ENCODE measurements at places on chromosomes 11 and 22.

DNA sequence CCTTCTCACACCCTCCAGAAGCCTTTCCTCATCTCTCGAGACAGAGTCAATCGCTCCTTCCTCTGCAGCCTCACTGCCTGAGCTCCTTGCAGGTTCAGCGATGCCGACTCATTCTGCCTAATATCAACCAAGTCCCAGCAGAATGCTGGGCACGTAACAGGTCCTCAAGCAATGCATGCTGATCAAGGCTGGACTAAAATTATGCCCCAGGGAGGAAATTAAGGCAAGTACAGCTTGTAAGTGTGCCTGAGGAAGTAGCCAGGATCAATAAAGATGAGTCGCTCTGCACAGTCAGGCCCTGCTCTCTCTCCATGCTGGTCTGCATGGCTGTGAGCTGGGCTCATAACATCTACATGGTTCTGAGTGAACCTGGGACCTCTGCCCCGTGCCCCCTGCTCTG, 25.6 kb upstream of the NRIP3 start:
- DNase-seq, result no peak

GRCh38 chr11:122601141-122602125, 54.1 kb upstream of the UBASH3B start:
- DNase-seq, result no peak

DNA sequence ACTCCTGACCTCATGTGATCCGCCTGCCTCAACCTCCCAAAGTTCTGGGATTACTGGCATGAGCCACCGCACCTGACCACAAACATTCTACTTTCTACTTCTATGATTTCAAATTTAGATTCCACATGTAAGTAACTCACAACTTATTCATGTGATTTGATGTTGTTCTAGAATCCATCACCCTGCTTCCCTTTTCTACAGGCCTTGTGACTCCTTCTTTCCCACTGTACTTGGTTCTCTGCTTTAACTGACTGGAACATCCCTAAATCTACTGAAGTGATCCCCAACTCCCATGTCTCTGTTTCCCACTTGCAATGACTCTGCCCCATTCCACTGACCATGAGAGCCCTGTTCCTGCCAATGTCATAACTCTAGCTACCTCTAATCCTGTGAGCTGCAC, 25.7 kb upstream of the MRPL17 start:
- DNase-seq, result no peak

- no peak for DNase-seq
These were observed 24.5 kb downstream of the PISD start for GRCh38 chr22:31637447-31637890.

GRCh38 chr22:42608136-42608822, 6.4 kb downstream of the POLDIP3 start:
- DNase-seq, result no peak

GRCh38 chr11:117502779-117503100, 175.1 kb downstream of the CEP164 start:
- no peak for DNase-seq

GRCh38 chr11:103359216-103359615, 250.0 kb downstream of the DYNC2H1 start:
- no peak for DNase-seq

DNA sequence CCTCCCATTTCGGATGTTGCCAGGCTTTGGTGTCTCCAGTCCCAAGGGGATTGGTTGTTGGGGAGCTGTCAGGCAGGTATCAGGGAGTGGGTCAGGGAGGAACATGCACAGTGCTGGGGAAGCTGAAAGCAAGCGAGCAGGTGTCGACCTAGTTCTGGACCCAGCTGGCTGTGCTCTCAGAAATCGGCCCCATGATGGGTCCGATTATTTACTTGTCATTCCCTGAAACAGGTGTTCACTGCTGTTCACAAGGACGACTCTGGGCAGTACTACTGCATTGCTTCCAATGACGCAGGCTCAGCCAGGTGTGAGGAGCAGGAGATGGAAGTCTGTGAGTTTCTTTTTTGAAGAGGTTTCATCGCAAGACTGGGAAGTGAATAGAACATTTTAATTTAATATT, 76.8 kb downstream of the JAM3 start:
- DNase-seq, result no peak

DNA sequence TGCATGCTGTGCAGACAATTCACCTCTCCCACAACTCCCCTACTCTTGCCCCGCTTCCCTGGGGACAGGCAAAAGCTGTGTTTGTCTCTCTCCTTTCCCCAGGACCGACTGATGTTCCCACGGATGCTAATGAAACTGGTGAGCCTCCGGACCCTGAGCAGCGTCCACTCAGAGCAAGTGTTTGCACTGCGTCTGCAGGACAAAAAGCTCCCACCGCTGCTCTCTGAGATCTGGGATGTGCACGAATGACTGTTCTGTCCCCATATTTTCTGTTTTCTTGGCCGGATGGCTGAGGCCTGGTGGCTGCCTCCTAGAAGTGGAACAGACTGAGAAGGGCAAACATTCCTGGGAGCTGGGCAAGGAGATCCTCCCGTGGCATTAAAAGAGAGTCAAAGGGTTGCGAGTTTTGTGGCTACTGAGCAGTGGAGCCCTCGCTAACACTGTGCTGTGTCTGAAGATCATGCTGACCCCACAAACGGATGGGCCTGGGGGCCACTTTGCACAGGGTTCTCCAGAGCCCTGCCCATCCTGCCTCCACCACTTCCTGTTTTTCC, 1.4 kb upstream of the MADD start:
- no peak for DNase-seq

GRCh38 chr22:49365910-49366309, 461.8 kb downstream of the BRD1 start:
- DNase-seq, result no peak

GRCh38 chr11:73141031-73141308, 1.1 kb downstream of the FCHSD2 start:
- peak; percentile 26 for DNase-seq

- no peak for DNase-seq
These were observed 37.1 kb upstream of the PARVG start for GRCh38 chr22:44143579-44143978.

DNA sequence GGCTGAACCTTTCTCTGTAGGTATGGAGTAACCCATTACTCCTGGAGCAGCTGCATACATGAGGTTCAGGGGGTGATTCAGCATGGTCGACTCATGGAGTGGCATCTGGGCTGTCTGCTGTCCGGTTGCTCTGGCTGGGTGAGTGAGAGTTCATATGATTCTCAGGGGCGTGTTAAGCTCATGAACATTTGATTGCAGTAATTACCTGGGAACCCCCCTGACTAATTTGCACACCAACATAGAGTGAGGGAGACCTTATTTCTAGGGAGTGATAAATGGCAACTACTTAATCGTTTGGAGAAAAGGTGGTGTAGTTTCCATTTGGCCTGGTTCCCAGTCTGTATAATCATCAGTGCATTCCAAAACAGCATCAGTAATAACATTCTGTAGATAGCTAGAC, 661.9 kb downstream of the ETS1 start:
- no peak for DNase-seq

DNA sequence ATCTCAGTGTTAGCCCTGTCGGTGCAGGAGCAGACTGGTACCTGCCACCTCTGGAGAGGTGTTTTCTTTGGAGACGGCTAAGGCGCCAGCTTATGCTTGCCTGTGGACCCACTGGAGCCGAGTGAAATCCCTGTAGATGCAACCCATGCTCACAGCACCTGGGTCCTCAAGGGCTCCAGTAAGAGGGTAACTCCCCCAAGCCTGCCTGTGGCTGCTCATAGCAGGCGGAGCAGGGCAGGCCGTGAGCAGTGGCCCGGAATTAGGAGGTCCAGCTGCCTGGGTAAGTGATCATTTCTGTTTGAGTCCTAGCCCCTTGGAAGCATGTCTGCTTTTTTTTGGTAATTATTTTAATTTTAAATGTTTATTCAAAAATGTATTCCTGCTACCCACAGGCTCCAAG, 43.8 kb downstream of the NAT10 start:
- no peak for DNase-seq

DNA sequence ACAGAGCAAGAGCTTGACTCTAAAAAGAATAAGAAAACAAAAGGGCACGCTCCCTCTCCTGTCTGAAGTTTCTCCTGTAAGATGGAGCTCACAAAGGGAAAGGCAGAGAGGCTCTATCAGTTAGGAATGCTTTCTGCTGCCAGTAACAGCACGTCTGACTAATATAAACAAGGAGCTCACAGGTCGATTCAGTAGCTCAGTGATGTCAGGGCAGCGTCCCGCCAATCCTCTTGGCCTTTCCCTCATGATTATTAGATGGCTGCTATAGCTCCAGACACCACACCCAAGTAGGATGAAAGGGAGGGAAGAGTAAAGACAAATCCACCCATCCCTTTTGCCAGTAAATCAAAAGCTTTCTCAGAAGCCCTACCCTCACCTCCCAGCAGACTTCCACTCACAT, 51.3 kb upstream of the HMGXB4 start:
- no peak for DNase-seq

DNA sequence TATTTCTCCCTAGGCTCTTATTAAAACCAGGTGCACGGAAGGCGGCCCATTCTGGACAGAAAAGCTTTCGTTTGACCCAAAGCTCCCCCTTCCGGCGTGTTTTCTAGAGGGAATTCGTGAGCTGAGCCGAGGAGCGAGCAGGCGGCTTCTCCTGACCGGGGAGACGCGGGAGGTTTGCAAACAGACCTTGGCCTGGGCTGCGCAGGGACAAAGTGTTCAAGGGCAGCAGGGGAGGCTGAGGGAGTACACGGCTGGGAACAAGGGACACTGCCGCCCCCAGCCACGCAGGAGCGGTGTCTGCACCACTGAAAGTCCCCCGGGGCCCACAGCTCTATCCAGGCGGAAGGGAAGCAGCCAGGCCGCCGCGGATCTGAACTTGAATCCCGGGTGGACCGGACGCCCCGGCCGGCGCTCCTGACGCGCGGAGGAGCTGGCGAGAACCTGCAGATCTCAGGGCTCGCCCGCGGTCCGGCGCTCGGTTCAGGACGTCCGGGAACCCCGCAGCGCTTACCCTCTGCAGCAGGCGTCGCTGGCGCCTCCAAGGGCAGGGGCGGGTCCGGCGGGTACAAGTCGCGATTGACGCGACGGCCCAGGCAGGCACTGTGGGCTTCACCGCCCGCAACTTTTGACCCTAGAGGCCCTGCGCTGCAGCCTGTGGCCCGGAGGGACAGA, 101.9 kb downstream of the WT1 start:
- peak; percentile 58 for DNase-seq

DNA sequence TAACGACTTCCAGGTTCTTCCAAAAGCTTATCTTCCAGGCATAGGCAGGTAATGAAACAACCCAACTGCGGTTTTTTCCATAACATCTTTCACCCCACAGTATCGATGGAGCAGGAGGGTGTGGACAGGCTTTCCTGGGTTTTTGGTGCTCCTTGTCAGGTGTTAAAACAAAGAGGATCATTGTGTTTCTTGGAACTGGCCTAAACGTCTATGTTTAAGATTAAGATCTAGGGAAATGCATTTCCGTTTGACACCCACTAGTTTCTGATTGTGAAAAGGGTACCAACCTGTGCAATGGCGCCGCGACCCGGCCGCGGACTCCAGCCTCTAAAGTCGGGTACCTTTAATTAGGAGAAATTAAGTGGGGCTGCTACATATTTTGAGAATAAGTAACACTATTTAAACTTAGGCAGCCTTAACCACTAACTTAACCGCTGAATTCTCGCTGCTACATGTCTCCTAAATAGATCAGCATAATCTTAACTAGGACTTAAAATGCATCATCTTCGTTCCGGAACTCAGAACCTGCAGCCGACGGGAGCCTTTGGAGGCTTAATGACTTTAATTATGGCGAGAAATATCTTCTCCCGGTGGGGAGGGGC, 31.5 kb downstream of the C22orf31 start:
- peak; percentile 73 for DNase-seq

DNA sequence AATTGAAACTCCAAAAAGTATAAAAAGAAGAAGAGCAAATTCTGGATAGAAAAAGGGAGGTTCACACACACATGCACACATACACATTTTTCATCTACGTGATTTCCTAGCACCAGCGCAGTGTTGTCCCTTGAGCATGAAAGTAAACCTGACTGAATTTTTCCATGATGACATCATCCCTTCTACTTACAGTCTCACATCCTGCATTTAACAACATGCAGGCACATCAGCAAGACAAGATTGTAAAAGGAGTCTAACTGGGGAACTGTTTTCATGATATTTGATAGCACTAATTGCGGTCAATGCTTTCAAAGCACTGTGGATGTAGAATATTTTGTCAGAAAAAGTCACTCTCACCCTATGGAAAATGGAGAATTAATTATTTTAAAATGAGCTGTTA, 36.6 kb downstream of the GAS2 start:
- DNase-seq, result peak; percentile 17

GRCh38 chr22:48227341-48228018, 1465.0 kb downstream of the TBC1D22A start:
- no peak for DNase-seq

DNA sequence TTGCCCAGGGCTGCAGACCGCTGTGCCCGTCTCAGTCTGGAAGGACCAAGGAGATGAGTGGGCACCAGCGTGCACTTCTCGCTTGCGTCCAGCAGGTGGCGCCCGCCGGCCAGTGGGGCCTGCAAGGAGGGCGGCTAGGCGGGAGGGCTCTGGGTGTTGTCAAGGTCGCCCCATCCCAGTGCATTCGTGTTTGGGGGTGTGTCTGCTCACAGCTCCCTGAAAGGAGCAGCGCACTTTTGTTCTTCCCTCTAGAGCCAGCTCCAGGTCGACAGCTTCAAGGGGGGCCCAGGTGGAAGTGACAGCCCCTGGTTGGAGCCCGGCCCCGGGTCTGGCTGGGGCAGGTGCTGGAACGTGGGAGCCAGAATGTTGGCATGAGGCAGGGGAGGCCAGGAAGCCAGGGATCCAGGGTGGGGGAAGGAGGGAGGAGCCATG, 23.4 kb upstream of the MPPED1 start:
- DNase-seq, result peak; percentile 87

- no peak for DNase-seq
These were observed 1.6 kb downstream of the RAC2 start for GRCh38 chr22:37242395-37242918.

GRCh38 chr22:43734370-43735150, 77.5 kb downstream of the EFCAB6 start:
- no peak for DNase-seq

DNA sequence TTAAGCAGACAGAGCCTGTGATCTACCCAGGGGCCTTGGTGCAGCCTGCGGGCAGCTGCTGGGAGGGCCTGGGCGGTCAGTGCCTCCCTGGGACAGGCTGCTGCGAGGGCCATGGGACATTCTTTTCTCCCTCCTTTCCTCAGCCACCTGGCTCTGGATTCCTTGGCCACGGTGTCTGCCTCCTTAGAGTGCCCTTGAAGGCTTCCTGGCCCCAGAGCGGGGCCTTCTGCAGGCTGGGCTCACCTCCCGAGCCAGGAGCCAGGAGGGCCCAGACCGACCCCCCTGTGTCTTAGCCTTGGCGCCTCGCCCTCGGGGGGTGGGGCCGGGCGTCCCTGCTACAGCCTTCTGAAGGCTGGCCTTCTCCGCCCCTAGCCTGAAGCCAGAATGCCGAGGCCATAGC, 231.2 kb downstream of the TBC1D22A start:
- DNase-seq, result no peak

Measured in HuH-7 (cell line).